ENCODE measurements at places on chromosomes 6 and 20.

- peak; percentile 24 for DNase-seq
Observed at GRCh38 chr6:119079283-119079809, 882 bp upstream of the FAM184A start.

DNA sequence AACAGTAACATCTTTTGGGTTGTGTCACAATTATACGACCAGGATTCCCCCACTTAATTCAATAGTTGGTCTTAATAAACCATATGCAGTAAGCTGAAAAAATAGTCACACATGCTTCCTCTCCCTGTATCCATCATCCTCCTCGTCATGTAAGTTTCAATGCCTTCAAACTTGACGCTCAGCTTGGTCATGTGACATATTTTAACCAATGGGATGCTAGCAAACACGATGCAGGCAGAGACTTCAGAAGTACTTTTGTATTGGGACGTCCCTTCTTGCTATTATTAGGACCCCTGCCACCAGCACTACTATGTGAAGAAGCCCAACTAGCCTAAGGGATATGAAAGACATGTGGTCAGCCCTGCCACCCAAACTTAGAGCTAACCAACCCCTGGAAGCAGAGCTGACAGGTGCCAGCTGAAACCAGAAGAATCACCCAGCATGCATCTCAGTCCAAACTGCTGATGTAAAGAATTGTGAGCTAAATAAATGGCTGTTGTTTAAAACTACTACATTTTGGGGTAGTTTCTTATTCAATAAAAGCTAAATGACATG is 49.3 kb downstream of the CGA start:
- DNase-seq = no peak

DNA sequence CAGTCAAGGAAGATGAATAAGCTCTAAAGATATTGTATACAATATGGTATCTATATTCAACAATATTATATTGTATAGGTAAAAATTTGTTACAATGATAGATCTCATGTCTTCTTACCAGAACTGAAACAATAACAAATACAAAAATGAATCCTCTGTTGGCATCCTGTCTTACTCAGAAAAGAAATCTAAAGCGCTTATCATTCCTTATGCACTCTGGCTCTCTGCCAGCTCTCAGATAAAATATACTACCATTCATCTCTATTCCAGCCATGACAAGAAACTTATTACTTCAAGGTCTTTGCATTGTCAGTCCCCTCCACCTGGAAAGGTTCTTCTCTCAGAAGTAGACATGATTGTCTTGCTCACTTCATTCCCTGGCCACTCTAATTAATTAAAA is 138.6 kb downstream of the THEMIS start:
- DNase-seq = no peak

GRCh38 chr6:53411451-53411850 is 62.7 kb upstream of the ELOVL5 start:
- DNase-seq = peak; percentile 78

DNA sequence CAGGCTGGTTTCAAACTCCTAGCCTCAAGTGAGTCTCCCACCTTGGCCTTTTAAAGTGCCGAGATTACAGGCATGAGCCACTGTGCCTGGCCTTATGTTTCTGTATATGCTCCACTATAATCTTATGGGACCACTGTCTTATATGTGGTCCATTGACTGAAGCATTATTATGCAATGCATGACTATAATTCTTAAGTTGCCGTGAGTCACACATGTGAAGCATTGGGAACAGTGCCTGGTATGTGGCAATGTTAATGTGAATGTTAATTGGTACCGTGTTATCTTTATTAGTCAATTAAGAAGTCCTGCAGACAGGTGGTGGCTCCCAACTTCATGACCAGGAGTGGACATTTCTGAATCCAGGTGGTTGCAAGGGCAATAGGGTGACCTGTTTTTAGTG is 14.7 kb upstream of the ASXL1 start:
- DNase-seq = no peak

GRCh38 chr20:57004951-57005933 is 261.2 kb downstream of the BMP7 start:
- DNase-seq = no peak

- DNase-seq = no peak
Observed at GRCh38 chr6:11944111-11944510, 68.0 kb upstream of the HIVEP1 start.

DNA sequence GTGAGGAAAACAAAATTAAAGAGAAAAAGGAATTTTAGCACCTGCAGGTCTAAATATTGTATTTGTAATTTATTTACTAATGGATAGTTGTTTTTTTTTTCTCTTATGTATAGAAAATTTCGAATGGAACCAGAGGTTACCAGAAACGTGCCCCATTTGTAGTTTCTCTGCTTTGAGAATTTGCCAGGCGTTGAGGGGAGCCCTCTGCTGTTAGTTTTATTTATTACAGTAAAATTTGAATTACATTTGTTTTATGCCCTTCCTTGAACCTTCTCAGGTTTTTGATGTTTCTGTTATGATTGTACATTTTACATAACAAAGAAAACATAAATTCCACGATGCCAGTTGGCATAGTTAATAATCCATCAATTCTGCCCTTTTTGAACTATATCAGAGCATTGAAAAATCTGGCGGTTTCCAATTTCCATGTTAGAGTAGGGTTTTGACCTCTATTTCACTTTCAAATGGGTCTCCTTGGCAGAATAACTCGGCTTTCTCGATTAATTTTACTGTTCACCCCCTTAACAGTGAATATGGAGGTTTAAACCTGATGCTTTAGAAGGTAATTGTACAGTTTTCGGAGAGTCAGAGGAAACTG is 35.1 kb upstream of the RFPL4B start:
- DNase-seq = peak; percentile 1

- no peak for DNase-seq
Observed at GRCh38 chr6:140058863-140059262, 684.4 kb upstream of the CITED2 start.

GRCh38 chr6:39056681-39057080 is 8.1 kb downstream of the GLP1R start:
- no peak for DNase-seq

GRCh38 chr6:20696676-20697075 is 162.4 kb downstream of the CDKAL1 start:
- no peak for DNase-seq

GRCh38 chr6:163789199-163789810 is 374.8 kb downstream of the QKI start:
- no peak for DNase-seq

DNA sequence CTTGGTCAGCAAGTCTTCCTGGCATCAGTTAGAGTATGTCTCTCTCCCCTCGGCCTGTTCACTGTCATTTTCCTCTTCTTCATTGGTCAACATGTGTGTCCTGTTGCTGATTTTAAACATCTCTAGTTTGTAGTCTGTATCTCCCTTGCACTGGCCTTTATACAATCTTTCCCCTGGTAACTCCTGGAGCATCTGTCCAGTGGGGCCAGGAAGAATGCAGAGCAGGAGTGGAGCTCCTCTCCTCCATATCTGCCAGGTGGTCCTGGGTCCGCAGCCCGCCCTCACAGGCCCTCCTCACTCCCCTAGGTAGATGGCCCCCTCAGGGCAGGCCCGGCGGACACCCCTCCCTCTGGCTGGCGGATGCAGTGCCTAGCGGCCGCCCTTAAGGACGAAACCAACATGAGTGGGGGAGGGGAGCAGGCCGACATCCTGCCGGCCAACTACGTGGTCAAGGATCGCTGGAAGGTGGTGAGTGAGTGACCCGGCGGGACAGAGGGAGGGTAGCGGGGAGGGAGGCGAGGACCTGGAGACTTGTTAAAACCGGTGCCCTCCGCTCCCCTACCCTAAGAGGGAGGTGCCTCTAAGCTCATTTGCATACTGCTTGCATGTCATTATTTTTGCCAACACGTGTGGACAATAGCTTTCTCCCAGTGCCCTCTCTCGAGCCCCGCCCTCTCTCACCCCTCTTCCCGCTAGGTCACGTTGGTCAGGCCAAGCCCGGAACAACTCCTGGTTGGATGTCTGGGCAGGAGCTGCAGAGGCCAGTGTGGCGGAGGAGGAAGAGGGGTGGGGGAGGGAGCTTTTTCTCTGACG is 3.2 kb downstream of the TTBK1 start:
- DNase-seq = no peak

DNA sequence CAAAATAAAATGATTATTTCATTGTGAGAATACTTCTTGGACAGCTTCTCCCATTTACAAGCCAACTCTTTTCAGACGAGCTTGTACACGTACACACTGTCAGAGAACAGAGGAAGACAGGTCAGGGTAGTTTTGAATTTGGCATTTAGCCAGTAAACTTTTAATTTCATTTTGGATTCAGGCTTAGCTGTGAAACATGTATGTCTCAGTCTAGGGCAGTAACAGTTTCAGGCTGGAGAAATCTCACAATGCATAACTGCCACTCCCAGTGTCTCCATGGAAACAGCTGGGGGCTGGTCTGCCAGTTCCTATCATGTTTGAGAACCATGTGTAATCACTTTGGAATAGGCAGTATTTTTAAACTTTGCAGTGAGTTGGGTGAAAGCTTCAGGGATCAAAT is 22.0 kb upstream of the QKI start:
- DNase-seq = peak; percentile 23

- DNase-seq = no peak
Observed at GRCh38 chr6:14763139-14763538, 482.7 kb upstream of the JARID2 start.

DNA sequence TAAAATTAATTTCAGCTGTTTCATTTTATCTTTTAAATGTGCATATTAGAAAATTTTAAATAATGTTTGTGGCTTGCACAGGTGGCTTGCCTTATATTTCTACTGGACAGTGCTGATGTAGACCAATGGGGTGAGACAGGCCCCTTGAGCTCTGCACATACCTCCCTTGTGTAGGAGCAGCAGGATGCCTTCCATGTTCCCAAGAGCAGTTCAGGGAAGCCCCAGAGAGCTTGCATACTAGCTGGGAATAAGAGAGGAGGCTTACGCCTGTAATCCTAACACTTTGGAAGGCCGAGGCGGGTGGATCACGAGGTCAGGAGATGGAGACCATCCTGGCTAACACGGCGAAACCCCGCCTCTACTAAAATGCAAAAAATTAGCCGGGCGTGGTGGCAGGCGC is 61.4 kb downstream of the RFPL4B start:
- DNase-seq = no peak

GRCh38 chr6:13290335-13290734 is 38.0 kb downstream of the TBC1D7 start:
- no peak for DNase-seq

DNA sequence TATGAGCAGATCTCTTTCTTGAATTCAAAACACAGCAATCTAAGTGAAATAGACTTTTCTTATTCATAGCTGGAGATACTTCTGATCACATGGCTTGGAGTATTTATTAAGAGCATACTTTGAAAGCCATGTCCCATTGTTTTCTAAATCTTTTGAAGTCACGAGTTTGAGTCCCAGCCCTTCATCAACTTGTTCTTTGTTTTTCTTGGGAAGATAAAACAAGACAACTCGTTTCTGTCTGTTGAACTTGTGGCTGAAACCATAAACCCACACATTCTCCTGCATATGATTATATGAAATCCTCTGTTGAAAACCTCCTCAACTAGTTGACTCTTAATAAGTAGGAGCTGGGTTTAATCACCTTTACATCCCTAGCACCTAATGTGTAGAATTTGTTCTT is 3.3 kb downstream of the RNF144B start:
- no peak for DNase-seq

- DNase-seq = no peak
Observed at GRCh38 chr20:2690213-2690612, 2.4 kb upstream of the EBF4 start.

DNA sequence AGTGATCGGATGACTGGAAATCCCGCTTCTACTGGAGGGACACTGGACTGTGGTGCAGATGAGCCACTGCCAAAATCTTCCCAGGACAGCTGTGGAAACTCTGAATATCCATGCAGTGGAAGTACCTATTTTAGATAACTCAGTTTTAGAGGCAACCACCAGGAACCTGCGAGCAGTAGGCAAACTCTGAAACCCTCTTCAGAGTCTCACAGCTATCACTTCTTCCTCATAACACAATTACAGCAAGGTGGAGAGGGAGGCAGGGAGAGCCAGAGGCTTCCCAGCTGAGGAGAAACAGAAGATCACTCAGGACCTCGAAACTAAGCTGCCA is 322.8 kb upstream of the NT5E start:
- no peak for DNase-seq

- no peak for DNase-seq
Observed at GRCh38 chr6:5278047-5278446, 16.7 kb downstream of the FARS2 start.

- DNase-seq = no peak
Observed at GRCh38 chr6:154353626-154354025, 3.0 kb downstream of the IPCEF1 start.

DNA sequence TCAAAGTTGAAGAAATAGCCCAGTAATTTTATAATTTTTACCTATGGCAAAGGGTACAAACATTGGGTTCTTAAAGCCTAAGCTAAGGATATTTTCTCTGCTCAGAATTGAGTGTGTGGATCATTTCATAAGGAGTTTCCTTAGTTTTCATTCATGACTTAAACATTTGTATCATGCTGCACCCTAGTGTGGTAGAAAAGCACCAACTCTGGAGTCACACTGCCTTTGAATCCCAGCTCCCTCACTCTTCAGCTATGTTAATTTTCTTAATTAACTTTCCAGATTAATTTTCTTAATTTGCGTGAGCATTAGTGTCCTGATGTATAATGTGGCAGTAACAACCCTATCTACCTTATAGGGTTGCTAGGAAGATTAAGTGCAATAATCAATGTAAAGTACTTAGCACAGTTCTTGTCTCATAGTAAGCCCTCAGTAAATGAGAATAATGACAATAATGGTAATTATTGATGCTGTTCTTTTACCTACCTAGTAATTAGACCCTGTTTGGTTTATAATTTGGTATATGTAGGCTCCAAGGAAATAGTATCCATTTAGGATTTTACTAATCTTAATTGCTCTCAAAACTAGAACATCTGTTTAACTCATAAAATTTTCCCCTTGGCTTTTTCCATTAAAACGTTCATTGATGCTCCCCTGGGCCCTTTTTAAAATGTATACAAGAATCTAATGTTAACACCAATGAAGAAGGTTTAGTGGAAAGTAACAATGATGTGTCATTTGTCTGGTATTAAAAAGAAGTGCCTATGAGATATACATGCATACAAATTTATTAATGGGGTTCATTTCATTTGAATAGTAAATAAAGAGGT is 31.6 kb downstream of the DSE start:
- no peak for DNase-seq

GRCh38 chr6:95725344-95725743 is 148.0 kb downstream of the MANEA start:
- DNase-seq = no peak

GRCh38 chr6:94487371-94487770 is 1068.0 kb upstream of the EPHA7 start:
- no peak for DNase-seq

DNA sequence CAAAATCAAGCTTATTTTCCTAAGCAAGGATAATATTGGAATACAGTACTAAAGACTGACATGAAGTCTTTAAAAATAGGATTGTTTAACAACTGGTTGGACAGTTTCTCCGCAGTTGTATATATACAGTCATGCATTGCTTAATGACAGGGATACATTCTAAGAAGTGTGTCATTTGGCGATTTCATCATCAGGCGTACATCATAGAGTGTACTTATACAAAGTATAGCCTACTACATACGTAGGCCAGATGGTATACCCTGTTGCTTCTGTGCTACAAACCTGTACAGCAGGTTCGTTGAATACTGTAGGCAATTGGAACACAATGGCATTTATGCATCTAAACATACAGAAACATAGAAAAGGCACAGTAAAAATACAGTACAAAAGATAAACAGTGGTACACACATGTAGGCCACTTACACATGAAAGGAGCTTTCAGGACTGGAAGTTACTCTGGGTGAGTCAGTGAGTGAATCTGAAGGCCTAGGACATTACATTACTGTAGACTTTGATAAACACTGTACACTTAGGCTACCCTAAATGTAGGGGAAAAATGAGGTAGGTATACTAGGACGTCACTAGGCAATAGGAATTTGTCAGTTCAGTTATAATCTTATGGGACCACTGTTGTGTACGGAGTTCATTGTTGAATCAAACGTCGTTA is 20.1 kb downstream of the HECA start:
- no peak for DNase-seq
